CD8-positive, alpha-beta memory T cell (primary cell): ENCODE measurements at places on chromosomes 16 and 17. TPM values are rescaled to one million over a fixed set of nuclear protein-coding genes. Genes with fewer than 3 reads are reported as not detected.
A peak's percentile ranks its signal among the peaks of the same experiment; 100 is the strongest.

ST6GALNAC2 gene
- 1.0 TPM for total RNA-seq

- peaks cover 4% of the 10 kb centered on the region for H3K36me3 ChIP-seq
- no peak for DNase-seq
- H3K27ac ChIP-seq: peak overlapping the region; percentile 95
- H3K27me3 ChIP-seq: no peaks in the 10 kb centered on the region
- peaks cover 19% of the 10 kb centered on the region for H3K4me1 ChIP-seq
Measured at GRCh38 chr16:29996766-29997250, 767 bp downstream of the INO80E start.

GRCh38 chr16:27538528-27538927 lies 11.2 kb downstream of the GTF3C1 start:
- peaks cover 40% of the 10 kb centered on the region for H3K36me3 ChIP-seq
- no peaks in the 10 kb centered on the region for H3K4me1 ChIP-seq
- no peak for DNase-seq
- H3K27me3 ChIP-seq: no peaks in the 10 kb centered on the region
- no peak overlapping the region for H3K4me3 ChIP-seq
- no peak overlapping the region for H3K27ac ChIP-seq

GRCh38 chr16:73056921-73057290 lies 9.0 kb upstream of the ZFHX3 start:
- no peak for DNase-seq
- H3K4me3 ChIP-seq: no peak overlapping the region
- no peaks in the 10 kb centered on the region for H3K36me3 ChIP-seq
- no peak overlapping the region for H3K27ac ChIP-seq
- H3K27me3 ChIP-seq: peaks cover 32% of the 10 kb centered on the region
- H3K4me1 ChIP-seq: no peaks in the 10 kb centered on the region

SEPHS2 gene
- 68.2 TPM for total RNA-seq

GRCh38 chr17:12853921-12854320 lies 64.6 kb downstream of the ARHGAP44 start:
- no peak overlapping the region for H3K4me3 ChIP-seq
- no peak for DNase-seq
- H3K4me1 ChIP-seq: no peaks in the 10 kb centered on the region
- no peaks in the 10 kb centered on the region for H3K36me3 ChIP-seq
- H3K27me3 ChIP-seq: no peaks in the 10 kb centered on the region

- H3K27ac ChIP-seq: no peak overlapping the region
- H3K27me3 ChIP-seq: no peaks in the 10 kb centered on the region
- H3K36me3 ChIP-seq: no peaks in the 10 kb centered on the region
- DNase-seq: no peak
Measured at GRCh38 chr17:79948945-79949655, 86.6 kb downstream of the TBC1D16 start.

DNA sequence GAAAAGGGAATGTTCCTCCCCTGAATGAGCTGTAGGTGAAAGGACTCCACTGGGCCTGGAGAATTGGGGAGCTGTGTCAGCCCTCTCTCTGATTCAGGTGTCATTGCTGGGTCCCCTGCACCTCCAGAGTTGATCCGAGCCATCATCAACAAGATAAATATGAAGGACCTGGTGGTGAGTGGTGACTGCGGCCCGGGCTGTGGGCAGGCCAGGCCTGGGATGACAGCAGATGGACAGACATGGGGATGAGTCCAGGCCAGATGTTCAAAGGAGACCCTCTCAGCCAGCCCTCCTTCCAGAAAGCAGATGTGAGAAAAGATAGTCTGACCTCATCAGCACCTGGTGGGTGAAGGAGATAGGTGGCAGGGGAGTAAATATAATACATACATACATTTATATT lies 4.6 kb downstream of the CHAD start:
- H3K4me1 ChIP-seq: no peaks in the 10 kb centered on the region
- peaks cover 3% of the 10 kb centered on the region for H3K27me3 ChIP-seq
- no peak overlapping the region for H3K4me3 ChIP-seq
- H3K27ac ChIP-seq: no peak overlapping the region
- no peaks in the 10 kb centered on the region for H3K36me3 ChIP-seq

- no peak for DNase-seq
- H3K4me1 ChIP-seq: no peaks in the 10 kb centered on the region
- H3K4me3 ChIP-seq: no peak overlapping the region
- H3K36me3 ChIP-seq: no peaks in the 10 kb centered on the region
- H3K27ac ChIP-seq: no peak overlapping the region
- no peaks in the 10 kb centered on the region for H3K27me3 ChIP-seq
Measured at GRCh38 chr16:35690413-35690812, 2231.0 kb downstream of the TP53TG3F start.

CDRT15 gene
- not detected for total RNA-seq

GRCh38 chr17:10249271-10250010 lies 51.0 kb upstream of the GAS7 start:
- no peak for DNase-seq
- no peaks in the 10 kb centered on the region for H3K36me3 ChIP-seq
- no peak overlapping the region for H3K4me3 ChIP-seq
- H3K27ac ChIP-seq: no peak overlapping the region
- no peaks in the 10 kb centered on the region for H3K4me1 ChIP-seq

BAIAP2 gene
- total RNA-seq: 8.8 TPM

OR4D1 gene
- total RNA-seq: 0.29 TPM

GRCh38 chr17:27959382-27959709 lies 66.2 kb upstream of the LYRM9 start:
- H3K4me1 ChIP-seq: no peaks in the 10 kb centered on the region
- no peak for DNase-seq
- H3K27ac ChIP-seq: no peak overlapping the region
- H3K27me3 ChIP-seq: no peaks in the 10 kb centered on the region
- H3K36me3 ChIP-seq: no peaks in the 10 kb centered on the region

DNA sequence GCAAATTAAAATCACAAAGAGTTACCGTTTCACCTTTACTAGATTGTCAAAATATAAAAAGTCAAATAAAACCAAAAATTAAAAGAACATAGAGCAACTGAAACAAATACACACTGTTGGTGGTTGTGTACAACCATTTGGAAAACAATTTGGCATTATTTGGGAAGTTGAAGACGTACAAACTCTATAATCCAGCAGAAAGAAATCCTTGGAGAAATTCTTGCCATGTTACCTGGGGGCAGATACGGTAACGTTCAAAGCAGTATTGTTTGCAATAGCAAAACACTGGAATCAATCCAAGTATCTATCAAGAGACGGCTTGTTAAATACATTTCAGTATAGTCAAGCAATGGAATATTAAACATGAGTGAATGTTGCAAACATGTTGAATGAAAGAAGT lies 56.7 kb downstream of the TBX4 start:
- peaks cover 6% of the 10 kb centered on the region for H3K27me3 ChIP-seq
- H3K4me1 ChIP-seq: no peaks in the 10 kb centered on the region
- no peak for DNase-seq
- H3K4me3 ChIP-seq: no peak overlapping the region

- H3K4me3 ChIP-seq: peak within 1 kb of the TSS; percentile 59
- peak within 1 kb of the TSS; percentile 70 for H3K27ac ChIP-seq
- H3K36me3 ChIP-seq: no peaks in the 10 kb centered on the region
Measured at GRCh38 chr17:75087558-75088453, at the start of gene SLC16A5. TSS of gene SLC16A5 (plus strand) at chr17:75087954. CDS start at chr17:75093637, 5,683 bp downstream.

- no peak overlapping the region for H3K27ac ChIP-seq
- no peaks in the 10 kb centered on the region for H3K4me1 ChIP-seq
- H3K36me3 ChIP-seq: no peaks in the 10 kb centered on the region
- H3K4me3 ChIP-seq: no peak overlapping the region
- no peak for DNase-seq
Measured at GRCh38 chr16:51193879-51194278, 42.8 kb upstream of the SALL1 start.

DHRS7C gene
- not detected for total RNA-seq

- H3K36me3 ChIP-seq: no peaks in the 10 kb centered on the region
- H3K27me3 ChIP-seq: no peaks in the 10 kb centered on the region
- H3K27ac ChIP-seq: no peak overlapping the region
Measured at GRCh38 chr17:50928646-50929045, 62.5 kb upstream of the TOB1 start.

- no peak for DNase-seq
- no peaks in the 10 kb centered on the region for H3K27me3 ChIP-seq
- no peak overlapping the region for H3K4me3 ChIP-seq
Measured at GRCh38 chr17:72576289-72576759, 455.5 kb downstream of the SOX9 start.
